ENCODE measurements at places on chromosomes 6 and 20.

DNA sequence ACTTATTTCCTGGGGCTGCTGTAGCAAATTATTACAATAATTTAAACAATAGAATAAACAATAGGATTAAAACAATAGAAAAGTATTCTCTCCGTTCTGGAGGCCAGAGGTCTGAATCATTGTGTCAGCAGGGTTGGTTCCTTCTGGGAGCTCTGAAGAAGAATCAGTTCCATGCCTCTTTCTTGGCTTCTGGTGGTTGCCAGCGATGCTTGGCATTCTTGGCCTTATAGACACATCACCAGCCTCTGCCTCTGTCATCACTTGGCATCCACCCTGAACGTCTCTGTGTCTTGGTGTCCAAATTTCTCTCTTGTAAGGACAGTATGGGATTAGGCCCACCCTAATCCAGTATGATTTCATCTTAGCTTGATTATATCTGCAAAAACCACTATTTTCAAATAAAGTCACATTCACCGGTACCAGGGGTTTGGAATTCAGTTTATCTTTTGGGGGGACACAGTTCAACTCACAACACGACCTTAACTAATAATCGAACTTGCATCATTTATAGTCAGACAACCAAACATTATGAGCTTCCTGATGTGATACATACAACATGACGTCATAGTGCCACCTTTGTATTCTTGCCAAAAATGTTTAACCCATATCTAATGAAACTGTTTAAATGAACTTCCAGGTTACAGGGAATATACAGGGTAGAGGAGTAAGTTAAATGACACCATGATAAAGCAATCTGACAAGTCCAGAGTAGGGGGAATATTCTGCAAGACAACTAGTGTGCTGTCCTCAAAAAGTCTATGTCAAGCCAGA lies 84.7 kb upstream of the RNF24 start:
- DNase-seq = no peak

DNA sequence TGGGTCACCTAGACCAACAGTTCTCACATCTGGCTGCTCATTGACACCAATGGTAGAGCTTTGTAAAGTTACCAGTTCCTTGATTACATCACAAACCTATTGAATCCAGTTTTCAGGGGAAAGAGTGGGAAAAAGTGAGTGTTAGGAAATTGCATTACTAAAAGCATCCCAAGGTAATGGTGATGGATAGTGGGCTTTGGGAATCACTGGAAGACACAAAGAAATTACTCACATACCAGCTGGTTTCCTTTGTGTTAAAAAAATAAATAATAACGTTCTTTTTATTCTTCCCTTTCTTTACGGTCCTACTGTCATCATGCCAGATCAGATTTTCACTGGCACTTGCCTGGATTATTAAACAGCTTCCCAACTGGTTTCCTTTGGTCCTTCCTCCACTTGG lies 370.7 kb downstream of the RFPL4B start:
- DNase-seq = no peak

GRCh38 chr6:166348305-166348949 lies 6.1 kb upstream of the SFT2D1 start:
- no peak for DNase-seq

GRCh38 chr20:57996936-57997890 lies 231.2 kb downstream of the ANKRD60 start:
- DNase-seq = no peak

DNA sequence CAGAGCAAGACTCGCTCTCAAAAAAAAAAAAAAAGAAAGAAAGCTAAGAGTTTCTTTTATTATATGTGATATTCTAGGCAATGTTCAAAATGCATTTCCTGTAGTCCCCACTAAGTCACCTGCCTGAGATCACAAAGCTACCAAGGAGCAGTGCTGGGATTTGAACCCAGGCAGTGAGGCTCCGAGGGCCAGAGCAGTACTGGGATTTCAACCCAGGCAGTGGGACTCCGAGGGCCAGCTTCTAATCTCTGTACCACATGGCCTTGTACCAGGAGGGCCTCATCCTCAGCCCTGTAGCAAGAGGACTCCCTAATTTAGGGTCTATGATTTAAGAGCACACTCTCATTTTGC lies 39.7 kb downstream of the ZMYND8 start:
- DNase-seq = no peak

DNA sequence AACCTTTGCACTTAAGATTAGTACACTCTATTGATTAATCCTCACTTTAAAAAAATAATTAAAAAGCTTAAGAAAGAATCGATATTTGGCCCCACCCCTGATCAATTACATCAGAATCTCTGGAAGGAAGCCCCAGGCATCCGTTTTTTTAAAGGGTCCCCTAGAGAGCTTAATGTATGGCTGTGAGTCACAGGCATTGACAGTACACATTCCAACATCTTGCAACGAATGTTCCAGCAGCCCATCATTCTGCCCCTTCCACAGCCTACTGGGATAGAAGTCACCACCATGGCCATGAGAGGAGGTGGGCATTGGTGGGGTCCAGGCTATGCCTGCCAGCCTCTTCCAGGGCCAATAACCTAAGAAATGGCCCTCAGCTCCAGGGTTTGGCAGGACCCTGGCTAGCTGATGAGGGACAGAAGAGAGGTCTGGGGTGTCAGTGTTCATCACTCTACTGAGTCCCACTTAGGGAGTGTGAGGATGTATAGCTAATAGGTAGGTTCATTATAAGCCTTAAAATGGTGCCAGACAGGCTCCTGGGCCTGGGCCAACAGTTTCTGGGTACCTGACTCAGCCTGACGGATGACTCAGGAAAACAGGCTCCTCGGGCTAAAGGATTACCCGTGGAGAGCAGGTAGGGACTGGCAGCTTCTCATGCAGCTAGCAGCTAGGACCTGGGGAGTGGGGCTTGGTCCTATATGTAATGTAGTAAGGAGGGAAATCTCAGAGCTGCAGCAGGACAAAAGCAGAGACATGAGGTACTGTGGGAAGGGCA lies 40.4 kb downstream of the MDGA1 start:
- no peak for DNase-seq

DNA sequence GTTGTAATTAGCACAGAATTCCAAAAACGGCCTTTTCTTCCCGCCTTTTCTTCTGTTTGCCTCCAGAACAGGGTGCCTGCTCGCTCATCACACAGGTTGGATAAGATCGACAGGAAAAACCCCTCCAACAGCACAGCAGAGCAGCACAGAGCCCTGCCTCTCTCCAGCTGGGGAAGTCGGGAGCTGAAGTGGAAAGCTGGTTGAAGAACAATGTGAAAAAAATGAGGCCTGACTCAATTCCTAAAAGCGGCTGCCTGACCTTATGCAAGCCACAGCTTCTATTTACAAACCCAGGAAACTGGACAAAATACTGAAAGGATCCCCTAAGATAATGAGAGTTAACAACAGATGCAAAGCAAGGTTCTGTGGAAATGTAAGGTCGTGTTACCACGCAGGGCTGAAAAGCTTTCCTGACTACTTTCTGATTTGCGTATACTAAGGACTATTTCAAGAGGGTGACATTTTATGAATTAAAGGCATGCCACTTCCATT lies 116.9 kb downstream of the TTLL2 start:
- DNase-seq = no peak

GRCh38 chr6:73011945-73012344 lies 213.4 kb downstream of the KHDC1L start:
- no peak for DNase-seq

DNA sequence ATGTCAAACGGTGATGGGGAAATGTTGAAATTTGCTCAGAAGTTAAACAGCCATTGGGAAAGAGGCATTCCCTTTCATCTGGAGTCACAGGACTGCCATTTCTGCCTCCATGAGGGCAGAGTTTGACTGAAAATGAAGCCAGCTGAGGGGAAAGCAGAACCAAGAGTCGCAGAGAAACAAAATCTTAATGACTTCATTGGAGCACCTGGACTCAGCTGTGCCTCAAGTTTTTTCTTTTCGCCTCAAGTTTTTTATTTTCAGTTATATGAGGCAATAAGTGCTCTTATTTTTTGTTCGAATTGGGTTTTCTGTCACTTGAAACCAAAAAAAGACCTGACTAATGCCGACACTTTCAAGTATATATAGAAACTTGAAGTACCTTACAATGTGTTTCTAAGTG lies 161.3 kb downstream of the PKHD1 start:
- no peak for DNase-seq

- DNase-seq = no peak
These were observed 121.4 kb upstream of the MLN start for GRCh38 chr6:33925210-33925609.

DNA sequence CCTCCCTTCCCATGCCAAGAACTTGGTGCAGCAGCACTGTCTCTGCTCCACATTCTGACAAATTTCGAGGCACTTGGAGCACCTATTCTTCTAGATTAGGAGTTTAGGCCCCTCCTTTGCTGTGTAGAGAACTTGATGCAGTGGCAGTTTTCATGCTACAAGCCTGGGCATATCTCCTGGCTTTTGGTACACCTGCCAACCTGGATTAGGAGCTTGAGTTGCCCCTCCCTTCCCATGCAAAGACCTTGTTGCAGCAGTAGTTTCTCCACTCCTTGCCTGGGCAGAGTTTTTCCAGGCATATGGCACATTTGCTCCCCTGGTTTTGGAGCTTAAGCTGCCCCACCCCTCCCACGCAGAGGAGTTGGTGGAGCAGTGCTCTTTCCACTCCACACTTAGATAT lies 956.1 kb downstream of the EYS start:
- no peak for DNase-seq

DNA sequence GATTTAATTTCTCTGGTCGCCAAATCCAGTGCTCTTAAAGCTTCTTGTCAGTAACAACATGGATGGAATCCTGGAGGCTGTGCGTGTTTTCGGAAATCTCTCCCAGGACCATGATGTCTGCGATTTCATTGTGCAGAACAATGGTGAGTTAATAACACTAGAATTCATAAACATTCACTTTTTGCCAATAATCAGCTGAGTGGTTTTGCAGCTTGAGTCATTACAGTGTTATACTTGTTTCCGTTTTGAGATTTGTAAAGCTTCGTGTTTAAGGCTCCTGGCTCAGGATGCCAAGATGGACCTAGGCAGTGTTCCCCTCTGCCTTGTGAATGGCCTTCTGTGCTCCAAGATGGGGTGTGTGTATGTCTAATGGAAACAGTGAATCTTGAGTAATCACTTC lies 113.8 kb downstream of the ARMC2 start:
- DNase-seq = no peak

DNA sequence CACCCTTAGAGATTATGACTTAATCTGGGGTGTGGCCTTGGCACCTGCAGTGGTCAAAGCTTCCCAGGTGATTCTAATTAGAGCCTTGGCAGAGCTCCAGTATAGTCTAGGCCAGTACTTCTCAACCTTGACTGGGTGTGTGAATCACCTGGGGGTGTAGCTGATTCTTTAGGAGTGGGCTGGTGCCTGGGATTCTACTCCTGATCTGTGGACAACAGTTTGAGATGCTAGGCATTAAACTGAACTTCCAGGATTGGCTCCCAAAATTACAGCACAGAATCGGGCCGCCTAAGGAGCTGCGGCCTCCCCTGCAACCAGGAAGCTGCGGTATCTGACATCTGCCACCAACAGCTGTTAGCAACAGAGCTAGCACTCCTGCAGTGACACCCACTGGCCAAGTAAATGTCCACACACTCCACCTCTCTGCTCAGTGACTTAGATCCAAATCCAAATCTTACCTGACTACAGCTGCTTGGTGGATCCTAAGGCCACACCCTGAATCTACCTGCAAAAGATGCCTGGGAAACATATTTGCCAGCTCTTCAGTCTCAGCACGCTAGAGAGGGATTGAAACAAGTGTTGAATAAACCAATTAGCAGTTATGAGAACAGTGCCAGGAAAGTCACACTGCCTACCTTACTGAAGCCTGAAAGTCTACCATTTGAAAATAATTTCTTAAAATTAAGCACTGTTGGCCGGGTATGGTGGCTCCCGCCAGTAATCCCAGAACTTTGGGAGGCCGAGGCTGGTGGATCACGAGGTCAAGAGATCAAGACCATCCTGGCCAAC lies 126.7 kb downstream of the UNC5CL start:
- DNase-seq = no peak

GRCh38 chr6:154471609-154472362 lies 38.7 kb downstream of the CNKSR3 start:
- DNase-seq = no peak

DNA sequence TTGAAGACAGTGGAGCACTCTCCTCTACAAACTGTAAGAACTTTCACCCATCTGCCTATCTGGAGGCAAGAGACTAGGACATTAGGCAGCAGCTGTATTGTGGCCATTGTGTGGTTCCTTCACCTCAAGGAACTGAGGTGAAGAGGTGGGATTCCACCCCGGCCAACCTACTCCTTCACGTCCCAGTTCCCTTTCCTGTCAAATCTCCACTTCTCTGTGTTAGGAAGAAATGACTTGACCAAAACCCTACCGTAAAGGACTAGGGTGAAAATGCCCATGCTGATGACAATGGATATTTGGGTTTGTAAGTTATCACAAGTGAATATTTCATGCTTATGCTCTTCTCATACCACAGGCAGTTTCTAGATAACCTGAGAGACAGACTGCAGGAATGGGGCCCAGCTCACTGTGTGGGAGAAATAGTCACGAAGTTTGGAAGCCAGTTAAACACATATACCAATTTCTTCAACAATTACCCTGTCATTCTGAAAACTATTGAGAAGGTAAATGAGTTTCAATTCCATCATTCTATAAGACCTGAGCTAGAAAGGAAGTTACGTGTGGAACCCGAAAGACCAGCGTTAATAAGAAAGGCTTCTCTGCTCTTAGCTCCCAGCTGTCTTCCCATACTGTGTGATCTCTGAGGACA lies 86.6 kb downstream of the ECT2L start:
- DNase-seq = no peak

DNA sequence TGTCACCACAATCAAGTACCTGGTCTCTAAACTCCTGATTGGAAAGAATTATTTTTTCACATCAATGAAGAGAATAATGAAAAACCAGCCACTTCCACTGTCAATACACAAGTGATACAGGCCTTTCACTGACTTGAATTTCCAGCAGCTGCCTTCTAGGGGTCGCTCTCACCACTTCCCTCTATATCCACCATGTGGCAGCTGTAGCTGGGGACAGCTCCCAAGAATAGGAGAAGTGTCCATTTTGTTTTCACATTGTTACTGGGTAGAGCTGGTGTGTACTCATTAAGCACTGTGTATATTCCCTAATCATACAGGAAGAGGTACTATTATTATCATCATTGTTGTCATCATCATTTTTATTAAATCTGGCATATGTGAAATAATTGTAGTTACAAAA lies 438.4 kb upstream of the SPTLC3 start:
- no peak for DNase-seq

DNA sequence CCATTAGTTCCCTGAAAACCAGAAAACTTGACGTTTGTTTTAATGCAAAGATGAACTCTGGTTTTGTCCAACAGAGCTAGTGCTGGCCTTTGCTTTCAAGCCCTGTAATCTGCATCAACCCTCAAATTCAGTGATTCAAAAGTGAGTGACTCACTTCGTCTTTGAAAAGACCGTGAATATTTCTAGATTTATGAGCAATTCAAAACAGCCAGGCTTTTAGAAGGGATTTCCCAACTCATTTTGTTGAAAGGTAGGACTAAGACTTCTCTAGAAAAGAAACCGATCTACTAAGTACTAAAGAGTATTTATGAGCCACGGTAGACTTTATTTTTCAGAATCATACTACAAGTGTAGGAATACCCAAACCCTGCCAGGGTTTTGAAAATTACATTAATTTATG lies 121.5 kb downstream of the UST start:
- no peak for DNase-seq

- no peak for DNase-seq
These were observed 87.5 kb downstream of the CRYBG1 start for GRCh38 chr6:106448000-106448426.

GRCh38 chr20:58593880-58594638 lies 57.0 kb upstream of the STX16 start:
- DNase-seq = no peak

- DNase-seq = no peak
These were observed 977 bp upstream of the SMAP1 start for GRCh38 chr6:70666706-70667105.
